ENCODE measurements at places on chromosomes 5 and 9.

DNA sequence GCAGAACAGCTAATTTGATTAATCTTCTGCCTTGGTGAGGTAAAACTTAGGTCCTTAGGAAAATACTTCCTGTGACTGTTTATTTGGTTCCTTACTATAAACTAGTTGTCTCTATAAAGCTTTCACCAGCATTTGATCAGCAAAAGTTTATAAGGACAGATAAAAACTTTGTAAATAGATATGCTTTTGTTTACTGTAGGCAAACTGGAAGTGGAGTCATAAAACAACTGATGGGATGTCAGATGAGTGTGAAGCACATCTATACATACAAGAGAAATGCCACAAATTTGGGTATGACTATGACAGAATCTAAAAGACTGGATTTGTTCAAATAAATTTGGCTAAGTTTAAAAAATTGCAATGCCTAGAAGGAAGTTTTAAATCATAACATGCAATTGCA lies 5.5 kb downstream of the PTGER4 start:
- no peak for DNase-seq

GRCh38 chr9:129319938-129320481 lies 141.9 kb upstream of the IER5L start:
- DNase-seq, result no peak

DNA sequence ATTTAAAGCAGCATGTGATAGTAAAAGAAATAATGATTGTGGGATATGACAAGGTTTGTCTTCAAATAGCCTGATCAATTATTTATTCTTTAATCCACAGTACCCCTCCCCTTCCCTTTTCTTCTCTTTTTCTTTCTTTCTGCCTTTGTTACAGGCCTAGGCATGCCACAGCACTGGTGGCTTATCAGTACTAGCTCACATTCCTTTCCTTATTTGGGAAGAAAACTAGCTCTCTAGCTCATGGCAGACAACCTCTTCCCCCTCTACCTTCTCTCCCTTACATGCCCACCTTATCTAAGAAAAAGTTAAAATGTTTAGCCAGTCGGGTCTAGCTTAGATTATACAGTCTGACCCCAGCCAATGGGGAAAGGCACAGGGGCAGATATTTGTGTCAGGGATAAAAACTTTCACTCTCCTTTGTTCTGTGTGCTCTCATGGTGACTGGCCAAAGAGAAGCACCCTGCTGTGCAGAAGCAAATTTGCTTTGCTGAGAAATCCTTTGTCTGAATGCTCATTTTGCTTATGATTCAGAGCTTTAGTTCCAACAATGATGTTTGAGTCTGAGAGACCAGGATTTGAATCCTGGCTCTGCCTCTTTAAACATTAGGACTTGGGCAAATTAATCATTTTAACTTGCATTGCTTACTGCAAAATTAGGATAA lies 75.8 kb upstream of the CDH12 start:
- DNase-seq, result no peak

GRCh38 chr5:163532171-163533084 lies 27.0 kb downstream of the MAT2B start:
- DNase-seq, result no peak

DNA sequence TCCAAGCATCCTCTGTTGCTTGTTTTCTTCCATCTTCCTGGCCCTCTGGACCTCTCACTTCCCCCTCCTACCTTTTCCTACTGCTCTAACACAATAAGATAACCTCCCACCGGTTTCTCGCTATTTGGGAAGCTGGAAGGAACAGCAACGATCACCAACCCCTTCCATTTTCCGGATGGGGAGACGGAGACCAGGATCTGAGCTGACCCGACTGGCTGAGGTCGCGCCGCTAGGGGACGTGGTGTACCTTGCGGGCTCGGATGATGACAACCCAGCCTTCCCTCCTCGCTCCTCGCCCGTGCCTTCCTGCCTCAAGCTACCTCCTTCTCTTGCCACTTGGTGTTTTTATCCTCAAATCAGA lies 1.9 kb downstream of the LPAR1 start:
- DNase-seq, result no peak

GRCh38 chr5:87997662-87998061 lies 271.0 kb downstream of the TMEM161B start:
- no peak for DNase-seq

GRCh38 chr5:90264689-90265544 lies 144.6 kb downstream of the CETN3 start:
- peak; percentile 59 for DNase-seq

GRCh38 chr5:19619571-19619970 lies 368.4 kb downstream of the CDH18 start:
- DNase-seq, result no peak

DNA sequence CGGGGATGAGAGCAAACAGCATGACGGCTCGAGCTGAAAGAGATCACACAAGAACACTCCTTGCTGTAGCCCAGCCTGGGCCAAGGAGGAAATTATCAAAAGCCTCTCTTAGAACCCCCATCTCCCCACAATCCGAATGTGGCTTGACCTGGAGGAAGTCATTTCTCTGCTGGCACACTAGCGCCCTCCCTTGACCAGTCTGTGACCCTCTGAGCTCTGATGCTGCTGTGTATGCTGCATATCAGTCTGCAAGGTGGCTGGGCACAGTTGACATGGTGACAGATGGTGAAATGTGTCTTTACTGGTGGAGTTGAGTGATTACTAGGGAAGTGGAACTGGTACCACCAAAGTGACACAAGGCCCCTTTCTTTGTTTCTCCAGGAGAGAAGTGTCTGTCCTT lies 3.3 kb downstream of the SLC46A2 start:
- no peak for DNase-seq

- no peak for DNase-seq
These were observed 256.0 kb downstream of the GRIA1 start for GRCh38 chr5:153746440-153746839.
